ENCODE measurements at places on chromosomes 3 and 15.

DNA sequence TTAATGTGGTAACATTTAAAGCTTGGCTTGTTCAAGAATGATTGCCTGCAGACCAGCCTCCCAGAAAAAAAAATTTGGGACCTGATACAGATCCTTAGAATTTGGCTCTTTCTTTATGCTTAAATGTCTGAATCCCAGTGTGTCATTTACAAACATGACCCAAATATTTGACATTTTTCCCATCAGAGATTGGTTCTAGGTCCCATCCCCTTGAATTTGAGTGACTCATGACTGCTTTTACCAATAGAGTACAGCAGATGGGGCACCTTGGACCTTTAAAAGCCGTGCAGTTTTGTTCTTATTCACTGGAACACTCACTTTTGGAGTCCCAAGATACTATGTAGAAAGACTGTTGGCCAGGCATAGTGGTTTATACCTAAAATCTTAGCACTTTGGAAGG lies 231.6 kb downstream of the ZIC1 start:
- DNase-seq = no peak

GRCh38 chr3:183306798-183307671 lies 54.0 kb downstream of the B3GNT5 start:
- DNase-seq = no peak

DNA sequence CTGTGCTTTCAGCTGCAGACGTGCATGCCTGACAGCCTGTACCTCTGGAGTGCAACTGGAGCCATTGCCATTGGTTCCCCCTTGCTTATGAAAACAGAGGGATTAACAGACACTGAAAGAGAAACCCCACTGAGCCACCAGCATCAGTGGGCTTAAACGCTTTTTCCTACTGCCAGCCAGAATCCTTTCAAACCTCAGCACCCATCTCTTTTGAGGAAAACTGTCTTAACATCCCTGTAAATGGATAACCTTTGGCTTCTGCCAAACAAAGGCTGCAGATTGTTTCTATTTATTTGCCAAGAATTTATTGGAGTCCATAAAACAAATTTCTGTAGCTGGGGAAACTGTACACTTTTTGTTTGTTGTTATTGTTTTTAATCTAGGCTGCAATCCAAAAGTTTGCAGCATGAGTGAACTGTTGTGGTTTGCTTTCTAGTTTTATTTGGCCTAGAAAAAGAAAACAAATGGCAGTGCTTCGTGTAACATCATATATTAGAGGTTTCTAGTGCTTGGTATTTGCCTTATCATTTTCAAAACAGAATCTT lies 369.2 kb upstream of the IL12A start:
- no peak for DNase-seq

DNA sequence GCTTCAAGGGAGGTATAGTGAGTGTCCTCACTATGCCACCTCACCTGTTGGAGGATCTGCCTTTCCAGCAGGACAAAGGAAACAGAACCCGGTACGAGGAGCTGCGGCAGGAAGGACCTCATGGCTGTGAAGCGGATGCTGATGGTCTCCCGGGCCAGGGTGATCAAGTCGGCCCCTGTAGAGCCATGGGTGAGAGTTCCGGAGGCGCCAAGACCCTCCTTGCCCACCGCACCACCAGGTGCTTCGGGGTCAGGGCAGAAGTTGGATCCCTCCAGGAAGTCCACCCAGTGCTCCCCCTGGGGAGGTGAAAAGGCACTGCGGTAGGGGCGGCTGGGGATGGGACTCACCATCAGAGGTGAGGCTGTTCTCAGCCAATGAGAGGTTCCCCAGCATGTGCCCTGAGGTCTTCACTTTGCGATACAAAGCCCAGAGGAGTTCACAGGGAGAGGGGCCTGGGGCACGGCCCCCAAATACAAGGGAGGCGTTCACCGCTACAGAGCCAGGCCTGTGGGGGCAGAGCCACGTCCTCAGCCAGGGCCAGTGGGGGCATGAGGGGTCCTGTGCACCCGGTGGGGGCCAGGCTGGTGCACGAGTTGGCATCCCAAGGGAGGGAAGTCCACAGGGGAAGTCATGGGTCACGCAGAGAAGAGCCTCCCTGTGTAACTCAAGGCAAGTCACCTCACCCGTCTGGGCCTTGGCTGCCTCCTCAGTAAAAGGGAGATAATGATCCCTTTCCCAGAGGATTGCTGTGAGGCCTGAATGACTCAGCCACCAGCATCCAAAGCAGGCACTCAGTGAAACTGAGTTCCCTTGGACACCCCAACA lies 27.7 kb downstream of the C15orf39 start:
- no peak for DNase-seq

DNA sequence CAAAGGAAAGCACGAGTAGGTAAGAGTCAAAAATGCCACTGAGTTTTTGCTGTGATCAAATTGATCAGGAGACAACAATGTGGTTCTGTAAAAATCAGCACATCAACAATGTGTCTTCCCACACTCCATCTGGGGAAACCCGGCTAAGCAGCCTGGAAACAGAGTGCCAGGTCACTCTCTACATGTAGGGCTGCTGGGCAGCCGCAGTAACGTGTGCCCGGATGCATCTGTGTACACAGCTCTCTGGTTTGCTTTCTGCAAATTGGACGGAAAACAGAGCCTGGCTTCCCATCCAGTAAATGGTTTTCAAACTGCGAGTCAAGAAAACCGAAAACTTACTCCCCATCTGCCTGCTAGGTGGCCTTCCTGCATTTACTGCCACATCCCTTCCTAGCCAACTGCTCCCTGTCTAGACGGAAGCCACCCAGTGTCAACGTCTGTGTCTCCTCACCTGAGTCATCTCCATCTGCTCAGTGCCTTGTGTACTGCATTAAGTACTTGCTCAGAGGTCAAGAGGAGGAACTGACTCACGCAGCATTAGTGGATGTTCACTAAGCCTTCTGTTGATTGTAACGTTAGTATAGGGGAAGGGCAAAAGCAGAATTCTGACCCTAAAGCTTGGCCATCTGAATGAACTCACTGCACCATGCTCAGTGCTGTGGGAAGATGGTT lies 124.1 kb downstream of the TJP1 start:
- DNase-seq = no peak

- DNase-seq = no peak
Observed at GRCh38 chr3:59103552-59103951, 53.7 kb upstream of the CFAP20DC start.

GRCh38 chr15:76208084-76208785 lies 103.0 kb downstream of the ETFA start:
- no peak for DNase-seq

GRCh38 chr15:98649472-98650416 lies 1.4 kb downstream of the IGF1R start:
- no peak for DNase-seq

DNA sequence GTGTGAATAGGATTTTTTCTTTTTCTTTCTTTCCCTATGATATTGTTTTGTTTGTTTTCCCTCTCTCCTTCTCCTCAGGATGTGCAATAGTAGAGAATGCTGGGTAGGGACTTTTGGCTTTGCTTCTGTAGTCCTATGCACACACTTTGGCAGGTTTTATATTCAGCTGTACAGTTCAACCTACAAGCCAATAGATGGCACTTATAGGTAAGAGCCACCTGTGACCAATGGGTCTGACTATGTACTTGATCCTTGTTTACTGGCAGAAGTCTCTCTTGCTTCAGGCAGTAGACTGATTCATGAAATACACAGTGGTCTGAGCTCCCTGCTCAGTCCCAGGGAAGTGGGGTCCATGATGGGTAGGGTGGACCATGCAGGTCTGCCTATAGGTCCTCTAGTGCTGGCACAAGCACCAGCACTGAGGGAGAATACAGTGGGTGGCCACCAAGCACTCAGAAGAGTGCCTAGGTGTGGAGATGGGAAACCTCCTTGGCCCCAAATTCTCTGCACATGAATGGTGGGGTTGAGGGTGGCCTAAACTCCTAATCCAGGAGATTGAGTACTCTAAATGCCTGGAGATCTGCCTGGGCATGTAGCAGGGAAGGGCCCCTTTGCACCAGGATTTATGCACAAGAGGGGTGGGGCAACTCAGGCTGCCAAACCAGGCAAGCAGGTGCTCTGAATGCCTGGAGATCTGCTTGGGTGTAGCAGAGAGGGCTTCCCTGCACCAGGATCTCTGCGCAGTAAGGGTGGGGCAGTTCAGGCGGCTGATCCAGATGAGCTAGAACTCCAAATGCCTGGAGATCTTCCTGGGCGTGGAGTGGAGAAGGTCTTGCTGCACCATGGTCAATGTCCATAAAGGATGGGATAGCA lies 176.1 kb downstream of the DOCK3 start:
- no peak for DNase-seq

- DNase-seq = no peak
Observed at GRCh38 chr3:183473969-183474368, 45.5 kb upstream of the MCF2L2 start.

DNA sequence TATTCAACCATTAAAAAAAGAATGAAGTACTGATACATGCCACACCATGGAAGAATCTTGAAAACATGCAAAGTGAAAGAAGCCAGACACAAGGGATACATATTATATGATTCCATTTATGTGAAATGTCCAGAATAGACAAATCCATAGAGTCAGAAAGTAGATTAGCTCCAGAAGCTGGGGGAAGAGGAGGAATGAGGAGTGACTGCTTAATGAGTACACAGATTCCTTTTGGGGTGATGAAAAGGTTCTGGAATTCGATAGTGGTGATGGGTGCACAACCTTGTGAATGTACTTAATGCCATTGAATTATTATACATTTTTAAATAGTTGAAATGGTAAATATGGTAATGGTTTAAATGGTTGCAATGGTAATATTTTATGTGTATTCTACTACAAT lies 90.6 kb upstream of the SPATA12 start:
- no peak for DNase-seq

DNA sequence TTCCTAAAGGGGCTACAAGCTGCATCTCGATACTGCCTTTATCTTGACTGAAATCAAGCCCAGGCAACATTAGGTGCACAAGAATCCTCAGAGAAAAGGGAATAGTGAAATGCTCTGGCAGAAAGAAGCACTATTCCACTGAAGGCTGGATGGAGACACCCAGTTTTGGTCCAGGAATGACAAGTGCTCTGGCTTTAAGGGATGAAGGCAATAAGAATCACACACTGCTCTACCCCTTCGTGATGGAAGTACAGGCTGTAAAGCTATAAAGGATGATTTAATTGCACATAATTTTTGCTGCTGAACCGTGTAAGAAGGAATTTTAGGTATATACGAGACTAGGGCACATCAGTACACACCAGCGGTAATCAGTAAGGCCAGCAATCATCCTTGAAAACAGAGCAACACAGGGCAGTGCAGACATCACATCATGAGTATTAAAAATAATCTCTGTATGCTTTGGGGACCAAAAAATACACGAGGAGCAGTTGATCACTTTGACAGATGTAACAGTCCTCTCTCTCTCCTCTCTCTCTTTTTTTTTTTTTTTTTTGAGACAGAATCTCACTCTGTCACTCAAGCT lies 414.6 kb upstream of the TBL1XR1 start:
- no peak for DNase-seq
